ENCODE measurements at places on chromosomes 1 and 21.

DNA sequence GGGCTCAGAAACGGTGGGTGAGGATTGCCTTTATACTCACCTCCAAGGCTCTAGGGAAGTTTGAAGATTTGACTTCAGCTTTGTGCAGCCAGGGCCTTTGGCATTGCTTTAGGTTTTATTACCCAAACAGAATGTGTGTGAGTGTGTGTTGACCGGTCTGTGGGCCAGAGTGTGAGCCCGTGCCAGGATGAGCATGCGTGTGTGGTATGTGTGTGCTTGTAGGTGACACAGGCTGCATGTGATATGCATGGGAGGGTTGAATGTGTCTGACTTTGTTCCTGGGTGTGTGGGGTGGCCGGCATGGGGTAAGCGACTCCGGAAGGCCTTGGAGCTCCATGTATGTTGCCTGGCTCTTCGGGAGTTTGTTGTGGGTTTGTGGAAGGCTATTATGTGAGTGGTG is 160.5 kb downstream of the FOXD2 start:
- no peak for DNase-seq

DNA sequence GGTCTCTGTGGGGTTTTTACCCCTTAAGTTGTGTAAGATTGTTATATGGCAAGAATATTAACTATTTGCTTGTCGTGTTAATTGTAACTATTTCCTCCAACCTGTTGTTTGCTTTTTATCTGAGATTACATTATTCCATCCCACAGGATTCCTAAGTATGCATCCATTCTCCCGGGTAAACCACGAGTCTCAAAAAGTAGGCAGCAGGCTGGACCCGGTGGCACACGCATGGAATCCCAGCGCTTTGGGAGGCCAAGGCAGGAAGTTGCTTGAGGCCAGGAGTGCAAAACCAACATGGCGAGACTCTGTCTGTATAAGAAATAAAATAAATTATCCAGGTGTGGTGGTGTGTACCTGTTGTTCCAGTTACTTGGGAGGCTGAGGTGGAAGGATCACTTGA is 12.6 kb upstream of the RSPO1 start:
- no peak for DNase-seq

DNA sequence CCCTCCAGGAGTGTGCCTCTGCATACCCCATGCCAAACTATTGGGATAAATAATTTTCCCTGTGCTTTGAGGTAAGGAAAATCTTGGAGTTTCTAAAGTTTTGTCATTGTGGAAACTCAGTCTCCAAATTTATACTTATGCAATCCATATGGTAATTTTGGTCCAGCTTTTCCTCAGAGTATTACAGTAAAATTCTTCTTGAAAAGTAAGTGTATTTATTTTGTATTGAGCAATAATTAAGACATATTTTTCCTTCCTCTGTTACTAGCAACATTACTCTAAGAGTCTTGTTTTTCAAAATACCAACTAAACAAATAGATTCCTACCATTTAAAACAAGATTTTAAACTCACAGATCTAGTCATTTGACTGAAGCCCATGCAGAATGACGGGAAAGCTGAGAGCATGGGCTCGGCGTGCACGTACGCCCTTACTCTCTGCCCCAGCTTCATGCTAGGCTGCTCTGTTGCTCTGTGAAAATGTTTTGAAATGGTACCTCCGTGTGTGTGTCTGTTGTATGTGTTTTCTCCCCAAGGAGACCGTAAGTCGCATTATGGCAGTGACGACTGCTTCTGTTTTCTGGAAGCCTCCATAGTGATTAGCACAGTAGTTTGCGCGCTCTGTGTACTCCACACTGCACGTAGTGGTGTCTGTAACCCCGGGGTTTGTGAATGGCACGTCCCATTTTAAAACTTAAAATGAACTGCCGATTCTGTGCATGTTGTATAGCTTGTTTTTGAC is 165.3 kb downstream of the SDCCAG8 start:
- peak; percentile 100 for DNase-seq

GRCh38 chr1:244796719-244797406 is 38.6 kb upstream of the COX20 start:
- DNase-seq = peak; percentile 73

GRCh38 chr1:32427264-32427963 is 33.2 kb upstream of the BSDC1 start:
- no peak for DNase-seq

DNA sequence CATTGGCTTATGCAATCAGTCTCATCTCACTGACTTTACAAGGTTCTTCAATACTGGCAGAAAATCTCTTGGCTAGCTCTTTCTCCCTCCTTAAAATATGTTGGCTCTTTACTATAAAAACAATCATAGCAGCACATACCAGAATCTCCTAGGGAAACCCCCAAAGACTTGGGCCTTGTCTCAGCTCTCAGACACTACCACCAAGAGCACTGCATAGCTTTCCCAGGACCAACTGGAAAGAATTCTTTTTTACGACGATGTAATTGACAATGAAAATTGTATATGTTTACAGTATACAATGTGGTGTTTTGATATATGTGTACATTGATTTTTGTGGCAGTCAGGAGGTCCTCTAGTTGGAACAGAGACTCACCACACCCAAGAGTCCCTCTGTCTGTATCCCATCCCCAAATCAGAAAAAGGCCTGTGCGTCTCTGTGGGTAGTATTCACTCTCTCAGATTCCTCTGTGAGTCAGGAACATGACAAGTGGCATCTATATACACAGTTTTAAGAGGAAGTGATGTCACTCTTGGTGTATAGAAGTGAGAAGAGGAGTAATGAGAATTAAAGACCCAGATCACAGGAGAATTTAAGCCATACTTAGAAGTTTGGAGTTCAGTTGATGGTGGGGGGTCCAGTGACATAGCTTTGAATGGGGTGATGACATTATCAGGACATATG is 21.1 kb downstream of the SMAP2 start:
- no peak for DNase-seq

- DNase-seq = no peak
Observed at GRCh38 chr1:241990040-241990439, 8.9 kb downstream of the MAP1LC3C start.

GRCh38 chr1:205285381-205286101 is 36.0 kb downstream of the NUAK2 start:
- DNase-seq = no peak

DNA sequence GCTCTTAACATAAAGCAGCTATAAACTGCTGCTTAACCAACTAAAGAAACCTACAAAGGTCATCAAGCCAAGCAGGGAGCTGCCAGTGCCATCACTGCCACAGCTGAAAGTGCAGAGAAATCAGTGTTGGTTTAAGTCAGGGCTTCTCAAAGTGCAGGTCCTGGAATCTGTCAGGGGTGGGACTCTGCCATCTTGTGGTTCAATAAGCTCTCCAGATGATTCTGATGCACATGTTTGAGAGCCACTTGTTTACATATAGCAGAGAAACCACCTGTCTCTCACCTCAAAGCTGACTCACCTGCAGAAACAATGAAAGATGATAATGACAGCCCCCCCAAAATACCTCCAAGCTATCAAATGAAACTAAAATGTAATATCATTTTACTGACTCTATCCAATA is 49.3 kb downstream of the SH3GLB1 start:
- DNase-seq = no peak

- no peak for DNase-seq
Observed at GRCh38 chr1:12573015-12573825, 44.8 kb downstream of the DHRS3 start.

- DNase-seq = peak; percentile 21
Observed at GRCh38 chr1:175373786-175374623, 181.4 kb upstream of the KIAA0040 start.

- DNase-seq = peak; percentile 12
Observed at GRCh38 chr1:23475134-23475628, 8.8 kb downstream of the ASAP3 start.

GRCh38 chr21:44999428-44999971 is 59.7 kb downstream of the SLX9 start:
- no peak for DNase-seq

DNA sequence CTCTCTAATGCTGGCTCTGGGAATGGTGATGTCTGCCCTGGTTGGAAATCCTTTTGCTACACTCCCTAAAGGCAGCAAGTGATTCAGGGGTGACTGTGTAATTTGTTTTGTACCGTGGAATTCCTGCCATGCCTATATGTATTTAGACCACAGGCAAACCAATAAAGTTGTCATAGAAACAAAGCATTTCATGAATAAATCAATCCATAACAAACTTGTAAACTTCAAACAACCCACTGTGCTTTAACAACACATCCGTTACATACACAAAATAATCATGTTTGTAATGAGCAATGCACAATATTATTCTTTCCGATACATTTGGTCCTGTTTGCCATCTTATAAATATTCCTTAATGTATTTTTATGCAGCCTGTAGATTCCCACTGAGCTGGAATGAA is 330.3 kb upstream of the SNX7 start:
- DNase-seq = no peak

DNA sequence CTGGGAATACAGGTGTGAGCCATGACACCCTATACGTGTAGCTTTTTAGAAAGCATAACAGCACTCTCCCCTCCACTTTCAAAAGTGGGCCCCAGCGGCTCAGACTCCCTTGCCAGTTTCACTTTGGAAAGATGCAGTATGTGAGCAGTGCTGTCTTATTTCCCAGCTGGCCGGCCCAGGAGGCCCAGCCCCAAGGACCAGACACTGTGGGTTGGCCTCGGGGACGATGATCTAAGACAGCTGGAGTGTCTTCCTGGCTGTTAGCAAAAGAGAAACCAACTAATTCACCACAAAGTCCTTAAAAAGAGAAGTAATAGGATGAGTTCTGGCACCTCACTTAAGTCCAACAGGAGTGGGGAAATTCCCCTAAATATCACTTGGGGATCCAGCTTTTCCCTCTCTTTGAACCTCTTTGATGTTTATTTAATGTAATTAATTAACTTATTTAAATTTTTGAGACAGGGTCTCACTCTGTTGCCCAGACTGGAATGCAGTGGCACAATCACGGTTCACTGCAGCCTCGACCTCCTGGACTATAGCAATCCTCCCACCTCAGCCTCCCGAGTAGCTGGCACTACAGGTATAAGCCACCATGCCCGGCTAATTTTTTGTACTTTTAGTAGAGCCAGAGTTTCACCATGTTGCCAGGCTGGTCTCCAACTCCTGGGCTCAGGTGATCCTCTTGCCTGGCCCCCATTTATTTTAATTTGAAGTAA is 17.6 kb upstream of the CLIC4 start:
- DNase-seq = no peak

- DNase-seq = no peak
Observed at GRCh38 chr1:7824701-7825100, 28.2 kb downstream of the UTS2 start.

GRCh38 chr1:117732065-117732797 is 126.4 kb downstream of the TENT5C start:
- no peak for DNase-seq

GRCh38 chr1:59124166-59124565 is 172.7 kb upstream of the FGGY start:
- DNase-seq = no peak

GRCh38 chr1:207470927-207471326 is 16.8 kb downstream of the CR2 start:
- no peak for DNase-seq

DNA sequence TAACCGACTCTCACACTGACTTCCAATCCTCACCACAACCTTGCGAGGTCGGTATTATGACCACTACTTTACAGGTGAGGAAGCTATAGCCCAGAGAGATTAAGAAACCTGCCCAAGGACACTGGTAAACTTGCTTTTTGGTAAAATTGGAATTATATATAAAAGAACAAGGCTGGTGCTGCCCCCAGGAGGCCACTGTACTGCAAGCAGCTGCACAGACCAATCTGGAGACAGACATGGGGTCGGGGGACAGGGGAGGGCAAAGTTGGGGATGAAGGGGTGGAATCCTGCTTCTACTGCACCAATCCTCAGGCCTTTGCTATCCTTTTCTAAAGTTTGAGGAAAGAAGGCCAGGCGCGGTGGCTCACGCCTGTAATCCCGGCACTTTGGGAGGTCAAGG is 280.8 kb downstream of the SPATA17 start:
- no peak for DNase-seq

DNA sequence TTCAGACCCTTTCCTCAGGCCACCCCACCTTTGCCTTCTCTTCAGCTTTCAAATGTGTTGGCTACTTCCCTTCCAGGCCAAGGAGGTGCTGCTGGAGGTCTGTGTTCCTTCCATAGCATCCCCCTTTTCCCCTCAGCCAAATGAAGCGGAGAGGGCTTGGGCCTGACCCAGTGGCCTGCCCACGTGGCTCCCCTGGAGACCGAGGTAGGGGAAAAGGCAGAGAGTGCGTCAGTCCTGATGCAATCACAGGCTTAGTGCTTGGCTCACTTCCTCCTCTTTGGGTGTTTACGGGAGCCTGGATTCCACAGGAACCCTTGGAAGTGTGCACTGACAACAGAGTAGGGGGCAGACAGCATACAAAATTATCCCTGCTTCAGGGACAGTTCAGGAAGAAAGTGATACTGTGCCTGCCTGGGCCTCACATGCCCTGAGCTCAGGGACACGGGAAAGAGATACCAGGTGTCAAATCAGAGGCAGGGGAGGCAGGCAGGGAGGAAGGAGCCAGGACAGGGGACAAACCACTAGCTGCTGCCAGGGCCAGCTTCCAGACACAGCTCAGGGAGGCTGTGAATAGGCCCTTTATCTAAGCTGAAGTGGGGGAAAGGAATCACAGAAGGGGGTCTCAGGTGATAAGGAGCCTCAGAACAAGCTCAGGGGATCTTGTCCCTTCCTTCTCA is 16.6 kb upstream of the PTP4A2 start:
- no peak for DNase-seq

DNA sequence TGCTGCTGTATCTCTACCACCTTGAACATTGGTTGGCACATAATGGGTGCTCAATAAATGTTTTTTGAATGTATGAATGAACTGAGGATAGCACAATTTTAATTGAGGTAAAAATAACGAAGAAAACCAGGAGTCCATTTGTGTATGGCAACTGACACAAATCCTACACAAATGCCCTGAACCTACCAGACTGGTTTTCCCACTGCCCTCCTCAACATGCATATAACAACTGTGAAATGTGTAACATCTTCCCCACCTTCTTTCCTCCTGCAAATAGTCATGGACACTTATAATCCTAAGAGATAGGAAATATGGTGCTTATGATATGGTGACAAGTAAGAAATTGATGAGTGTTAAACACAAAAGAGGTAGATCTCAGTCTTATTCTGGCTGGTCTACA is 9.9 kb upstream of the LMO4 start:
- DNase-seq = no peak

DNA sequence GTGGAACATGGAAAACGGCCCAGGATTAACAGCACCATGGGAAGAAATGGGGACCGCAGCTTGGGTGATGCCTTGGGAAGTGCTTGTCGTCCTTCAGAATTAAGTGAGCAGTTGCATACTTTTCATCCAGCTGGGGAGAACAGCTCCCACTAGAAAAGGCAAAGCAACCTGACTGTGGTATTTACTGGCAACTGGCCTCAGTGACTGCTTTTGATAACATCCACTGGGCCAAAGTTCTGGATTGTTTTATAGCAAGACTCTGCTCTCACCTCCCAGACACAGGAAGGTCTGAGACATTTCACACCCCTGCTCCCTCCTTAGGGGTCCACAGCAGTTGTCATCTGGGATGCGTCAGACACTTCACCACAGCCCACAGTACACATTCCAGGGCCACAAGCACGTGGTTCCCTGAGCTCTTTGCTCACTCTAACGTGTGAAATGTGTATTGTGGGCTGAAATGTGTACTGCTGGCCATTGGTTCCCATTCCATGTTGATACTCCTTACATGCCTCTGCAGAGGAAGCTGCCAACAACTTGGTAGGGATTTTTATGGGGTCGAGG is 6.6 kb downstream of the PAPPA2 start:
- no peak for DNase-seq

- DNase-seq = peak; percentile 23
Observed at GRCh38 chr21:40043423-40043822, 176.2 kb downstream of the PCP4 start.
